ENCODE measurements at places on chromosomes 11 and 22. TPM values are rescaled to one million over a fixed set of nuclear protein-coding genes. Genes with fewer than 3 reads are reported as not detected.

Gene ELFN2
- total RNA-seq, result 0.30 TPM

Gene VPREB1
- total RNA-seq, result not detected

Gene LRRC56
- total RNA-seq, result 0.22 TPM

Gene SELENOM
- total RNA-seq, result 601 TPM

DNA sequence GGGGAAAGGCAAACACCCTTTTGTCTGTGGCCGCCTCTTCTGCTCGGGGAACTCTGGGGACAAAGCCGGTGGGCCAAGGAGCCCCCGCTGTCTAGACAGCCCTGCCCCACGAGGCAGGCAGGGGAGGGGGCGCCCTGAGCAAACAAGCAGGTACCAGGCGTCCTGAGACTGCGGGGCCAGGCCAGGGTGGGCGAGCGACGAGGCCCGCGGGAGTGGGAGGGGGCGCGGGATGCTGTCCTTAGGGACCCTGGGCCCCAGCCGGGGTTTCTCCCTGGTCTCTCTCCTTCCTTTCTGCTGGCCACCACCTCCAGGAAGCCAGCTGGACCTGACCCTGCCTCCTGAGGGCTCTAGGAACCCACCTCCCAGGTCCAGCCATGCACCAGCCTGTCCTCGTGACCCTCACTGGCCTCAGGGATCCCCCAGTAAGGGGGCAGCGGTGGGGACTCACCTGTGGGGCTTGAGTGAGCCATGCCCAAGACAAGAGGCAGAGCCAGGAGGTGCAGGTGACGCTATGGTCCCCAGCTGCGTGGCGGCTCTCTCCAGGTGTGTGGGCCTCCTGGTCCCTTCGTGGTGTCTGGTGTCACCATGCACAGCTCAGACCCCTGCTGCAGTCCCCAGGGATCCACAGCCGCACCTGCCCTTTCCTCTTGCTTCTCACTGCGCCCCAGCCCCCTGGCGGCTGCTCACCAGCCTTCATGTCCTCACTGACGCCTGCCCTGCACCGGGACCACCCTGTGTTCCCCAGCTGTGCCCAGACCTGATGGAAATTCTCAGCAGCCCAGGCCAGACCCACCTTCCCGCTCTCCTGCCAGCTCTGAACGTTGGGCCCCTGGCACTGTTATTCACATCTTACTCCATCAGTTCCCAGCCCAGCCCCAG, 26.5 kb upstream of the MUC5AC start:
- DNase-seq, result no peak

DNA sequence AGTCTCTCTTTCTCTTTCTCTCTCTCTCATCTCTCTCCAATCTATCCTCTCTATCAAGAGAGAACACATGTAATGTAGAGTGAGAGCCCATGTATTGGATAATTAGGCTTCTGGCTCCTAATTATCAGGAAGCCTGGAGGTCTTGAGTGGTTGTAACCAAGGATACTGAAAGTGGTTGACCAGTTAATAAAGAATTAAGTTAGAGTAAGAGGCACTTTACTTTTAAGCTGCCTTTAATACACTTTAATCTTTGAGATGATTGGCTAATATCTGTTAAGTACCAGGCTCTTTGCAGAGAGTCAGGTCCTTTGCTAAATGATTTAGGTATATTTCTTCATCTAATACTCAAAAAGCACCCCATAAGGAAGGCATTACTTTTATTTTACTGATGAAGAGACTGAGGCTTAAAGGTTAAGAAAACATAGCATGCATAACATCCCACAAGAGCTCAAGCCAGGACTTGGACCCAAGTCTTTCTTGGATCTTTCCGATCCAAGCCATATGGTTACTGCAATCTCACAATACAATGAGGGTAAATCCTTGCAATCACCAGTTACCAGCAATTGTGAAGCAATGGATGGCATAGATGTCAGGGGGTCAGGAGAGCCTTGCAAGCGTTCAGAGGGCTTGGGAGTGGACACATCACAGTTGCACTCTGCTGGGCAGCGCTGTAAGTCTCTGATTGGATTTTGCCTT, 22.1 kb downstream of the CD44 start:
- DNase-seq, result no peak

Measured in tibial nerve (tissue), 4 donors.